ENCODE measurements at places on chromosomes 12 and 14.

GRCh38 chr14:97916669-97917568 is 1119.7 kb downstream of the VRK1 start:
- no peak for DNase-seq

- DNase-seq: no peak
These were observed 73.2 kb downstream of the RCOR1 start for GRCh38 chr14:102665621-102666020.

DNA sequence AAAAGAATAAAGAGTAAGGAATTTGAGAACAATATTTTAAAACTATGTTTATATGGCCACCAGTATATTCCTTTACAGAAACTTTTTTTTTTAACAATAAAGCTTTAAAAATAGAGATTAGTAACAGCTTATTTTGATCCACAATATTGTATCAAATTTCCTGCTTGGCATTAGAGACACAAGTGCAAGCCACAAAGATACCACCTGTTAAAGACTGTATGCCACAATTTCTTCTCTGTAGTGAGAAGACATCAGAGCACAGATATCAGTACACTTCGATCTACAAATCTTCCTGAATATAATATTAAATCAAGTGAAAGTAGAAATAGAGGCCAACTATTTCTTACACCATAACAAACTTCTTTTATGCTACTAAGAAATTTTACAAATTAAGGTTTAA is 68.0 kb downstream of the GALNT4 start:
- no peak for DNase-seq

DNA sequence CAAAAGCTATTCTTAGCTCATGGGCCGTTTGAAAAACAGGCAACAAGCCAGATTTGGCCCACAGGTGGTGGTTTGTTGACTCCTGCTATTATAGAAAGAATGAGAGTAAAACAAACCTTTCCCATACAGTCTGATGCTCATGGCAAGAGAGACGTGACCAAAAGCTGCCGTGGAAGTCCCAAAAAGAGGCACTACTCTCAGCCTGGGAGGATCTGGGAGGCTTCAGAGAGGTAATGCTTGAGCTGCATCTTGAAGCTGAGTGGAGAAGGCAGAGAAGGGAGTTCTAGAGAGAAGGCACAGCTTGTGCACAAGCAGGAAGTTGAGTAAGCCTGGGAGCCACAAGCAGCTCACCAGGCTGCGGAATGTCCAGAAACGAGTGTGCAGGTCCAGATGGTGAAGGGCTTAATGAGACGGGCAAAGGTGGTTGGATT is 9.6 kb downstream of the PLXNC1 start:
- no peak for DNase-seq

DNA sequence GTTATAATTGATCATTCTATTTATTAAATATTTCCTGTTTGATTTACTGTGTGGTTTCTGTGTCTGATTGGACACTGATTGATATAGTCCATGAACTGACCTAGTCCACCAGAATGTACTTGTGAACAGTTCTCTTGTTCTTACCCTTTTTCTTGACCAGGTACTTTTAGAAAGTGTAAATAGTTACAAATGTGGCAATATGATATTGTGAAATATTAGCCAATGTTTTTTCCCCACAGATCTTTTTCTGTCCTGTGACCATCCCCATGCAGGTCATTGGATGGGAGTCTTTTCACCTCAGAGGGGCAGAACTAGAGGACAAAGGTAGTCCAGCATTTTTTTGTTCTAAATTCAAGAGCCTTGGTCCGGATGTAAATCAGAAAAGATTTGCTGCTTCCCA is 8.3 kb upstream of the CRY1 start:
- no peak for DNase-seq

Measured in stimulated activated CD4-positive, alpha-beta T cell treated with anti-CD3 and anti-CD28 coated beads, Interleukin-4, amount 100 ng/mL, for 24 hours (primary cell).